ENCODE measurements at places on chromosomes 6 and 20. TPM values are rescaled to one million over a fixed set of nuclear protein-coding genes. Genes with fewer than 3 reads are reported as not detected.

GRM1 gene
- not detected for total RNA-seq

- DNase-seq: no peak
- no peaks in the 10 kb centered on the region for H3K36me3 ChIP-seq
- H3K4me1 ChIP-seq: no peaks in the 10 kb centered on the region
- H3K27me3 ChIP-seq: peaks cover 17% of the 10 kb centered on the region
- no peak overlapping the region for H3K4me3 ChIP-seq
- H3K27ac ChIP-seq: no peak overlapping the region
Measured at GRCh38 chr6:170022291-170022722, 268.6 kb downstream of the DLL1 start.

DNA sequence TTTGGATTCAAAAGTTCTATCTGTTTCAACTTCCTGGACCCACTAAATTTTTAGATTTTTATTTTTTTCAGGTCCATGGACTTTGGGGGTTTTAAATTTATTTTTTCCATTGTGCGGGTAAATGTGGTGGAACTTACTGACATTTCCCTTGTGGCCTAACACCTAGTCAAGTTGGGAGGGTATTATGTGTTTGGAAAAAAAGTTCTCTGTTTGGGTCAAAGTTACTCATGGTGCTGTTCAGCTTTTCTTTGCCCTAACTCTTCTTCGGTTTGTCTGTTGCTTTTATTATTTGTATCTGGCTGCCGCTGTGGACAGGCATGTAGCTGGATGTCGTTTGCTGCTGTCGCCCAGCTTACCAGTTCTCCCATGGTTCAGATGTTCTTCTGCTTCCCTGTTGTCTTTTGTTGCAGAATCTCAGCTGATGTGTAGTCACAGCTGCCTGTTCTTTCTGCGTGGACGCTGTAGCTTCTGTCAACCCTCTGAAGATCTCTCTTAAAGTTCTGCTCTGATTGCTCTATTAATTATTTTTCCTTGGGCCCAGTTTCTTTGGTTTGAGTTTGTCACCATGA, 7.9 kb downstream of the IGF2R start:
- H3K36me3 ChIP-seq: peaks cover 3% of the 10 kb centered on the region
- H3K27ac ChIP-seq: peak overlapping the region; percentile 98
- DNase-seq: no peak
- H3K4me3 ChIP-seq: peak overlapping the region; percentile 10

- peaks cover 97% of the 10 kb centered on the region for H3K4me1 ChIP-seq
- H3K27ac ChIP-seq: peak overlapping the region; percentile 91
- H3K36me3 ChIP-seq: no peaks in the 10 kb centered on the region
- no peaks in the 10 kb centered on the region for H3K27me3 ChIP-seq
Measured at GRCh38 chr6:142850679-142851423, 94.1 kb downstream of the HIVEP2 start.

MUCL3 gene
- not detected for total RNA-seq

- H3K36me3 ChIP-seq: peaks cover 17% of the 10 kb centered on the region
- peak overlapping the region; percentile 60 for H3K27ac ChIP-seq
- no peaks in the 10 kb centered on the region for H3K27me3 ChIP-seq
- no peak for DNase-seq
- peaks cover 56% of the 10 kb centered on the region for H3K4me1 ChIP-seq
- H3K4me3 ChIP-seq: no peak overlapping the region
Measured at GRCh38 chr6:166419717-166420116, 37.0 kb upstream of the MPC1 start.

DOK5 gene
- 4.3 TPM for total RNA-seq

DNA sequence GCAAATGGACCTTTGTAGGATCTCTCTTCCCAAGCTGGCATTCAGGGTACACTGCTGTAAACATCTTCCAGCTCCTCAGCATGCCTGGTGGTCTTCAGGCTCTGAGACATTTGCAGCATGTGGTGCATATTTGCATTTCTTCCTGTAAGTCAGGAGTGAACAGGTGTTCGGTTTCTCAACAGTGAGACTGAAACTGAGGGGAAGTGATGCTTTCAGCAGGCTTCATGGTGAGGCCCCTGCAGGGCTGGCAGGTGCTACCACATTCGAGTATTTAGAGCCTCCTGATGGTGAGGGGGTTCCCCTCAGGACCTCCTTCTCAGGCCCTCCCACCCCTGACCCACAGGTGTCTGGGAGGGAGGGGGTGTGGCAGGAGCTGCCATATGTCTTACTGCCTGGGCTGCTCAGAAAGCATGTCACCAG, 15.1 kb downstream of the MYBL2 start:
- no peak overlapping the region for H3K4me3 ChIP-seq
- H3K4me1 ChIP-seq: peaks cover 15% of the 10 kb centered on the region
- H3K27me3 ChIP-seq: no peaks in the 10 kb centered on the region
- no peak overlapping the region for H3K27ac ChIP-seq

GRCh38 chr20:42938441-42939205, 251.1 kb downstream of the PTPRT start:
- no peak for DNase-seq
- no peaks in the 10 kb centered on the region for H3K36me3 ChIP-seq
- H3K4me1 ChIP-seq: no peaks in the 10 kb centered on the region
- no peak overlapping the region for H3K4me3 ChIP-seq

DNA sequence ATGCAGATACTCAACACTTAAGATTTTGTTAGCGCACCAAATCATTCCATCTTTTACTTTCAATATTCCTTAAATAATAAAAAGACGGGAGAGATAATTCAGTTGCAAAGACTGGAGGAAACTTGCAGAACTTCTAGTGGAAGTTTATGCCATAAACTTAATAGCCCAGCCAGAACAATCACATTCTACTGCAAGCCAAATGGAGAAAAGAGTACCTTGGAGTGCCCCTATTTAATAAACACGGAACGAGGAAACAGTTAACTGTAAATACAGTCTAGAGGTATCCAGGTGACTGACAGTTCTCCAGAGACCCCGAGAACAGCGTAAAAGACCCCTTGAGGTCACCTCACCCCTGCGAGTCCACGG, 635 bp downstream of the SLC35B3 start:
- peaks cover 19% of the 10 kb centered on the region for H3K36me3 ChIP-seq
- H3K27me3 ChIP-seq: no peaks in the 10 kb centered on the region
- no peak for DNase-seq
- peak overlapping the region; percentile 94 for H3K27ac ChIP-seq

Measured in activated naive CD4-positive, alpha-beta T cell treated with anti-CD3 and anti-CD28 coated beads for 36 hours (primary cell).